ENCODE measurements at places on chromosomes 3 and 15. TPM values are rescaled to one million over a fixed set of nuclear protein-coding genes. Genes with fewer than 3 reads are reported as not detected.
A peak's percentile ranks its signal among the peaks of the same experiment; 100 is the strongest.

ZDHHC19 gene
- not detected for total RNA-seq

FRMD5 gene
- total RNA-seq: not detected

ZNF197 gene
- total RNA-seq: 14.3 TPM

LRTM1 gene
- not detected for total RNA-seq

KBTBD13 gene
- total RNA-seq: not detected

- DNase-seq: peak; percentile 64
These were observed 109.7 kb upstream of the GALNT15 start for GRCh38 chr3:16064642-16065414.

GRCh38 chr3:60364475-60364874, 886.8 kb downstream of the FHIT start:
- no peak for DNase-seq

DNA sequence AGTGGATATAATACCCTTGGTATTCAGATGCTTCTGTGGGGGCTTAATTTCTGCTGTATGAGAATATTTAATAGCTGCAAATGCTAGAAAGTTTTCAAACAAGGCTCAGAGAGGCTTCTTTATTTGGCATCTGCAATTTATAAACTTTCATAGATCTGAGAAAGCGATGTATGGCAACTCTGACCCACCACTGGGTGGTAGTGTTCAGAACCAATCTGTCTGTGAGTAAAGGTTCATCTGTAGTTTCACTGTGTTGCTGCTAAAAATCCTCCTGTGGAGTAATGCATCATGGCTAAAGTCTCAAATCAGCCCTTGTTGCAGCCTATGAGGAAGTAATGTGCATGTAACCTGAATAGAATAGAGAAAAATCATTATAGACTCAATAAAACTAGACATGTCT, 47.4 kb downstream of the CLSTN2 start:
- no peak for DNase-seq

DNA sequence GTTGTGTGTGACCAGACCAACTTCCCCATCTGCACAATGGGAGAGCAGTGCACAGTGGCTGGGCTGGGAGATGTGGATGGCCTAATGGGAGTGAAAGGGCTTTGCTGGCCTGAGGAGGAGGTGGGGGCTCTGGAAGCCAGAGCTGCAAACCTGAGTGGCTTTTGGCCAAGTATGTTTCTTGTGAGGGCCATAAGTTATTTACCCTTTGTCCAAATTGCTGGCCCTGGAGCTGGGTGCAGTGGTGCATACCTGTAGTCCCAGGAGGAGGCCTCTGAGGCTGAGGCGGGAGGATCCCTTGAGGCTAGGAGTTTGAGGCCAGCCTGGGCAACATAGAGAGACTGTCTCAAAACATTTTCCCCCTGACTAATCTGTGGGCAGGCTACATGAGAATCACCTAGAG, 129.1 kb downstream of the WNT7A start:
- DNase-seq: no peak

DNA sequence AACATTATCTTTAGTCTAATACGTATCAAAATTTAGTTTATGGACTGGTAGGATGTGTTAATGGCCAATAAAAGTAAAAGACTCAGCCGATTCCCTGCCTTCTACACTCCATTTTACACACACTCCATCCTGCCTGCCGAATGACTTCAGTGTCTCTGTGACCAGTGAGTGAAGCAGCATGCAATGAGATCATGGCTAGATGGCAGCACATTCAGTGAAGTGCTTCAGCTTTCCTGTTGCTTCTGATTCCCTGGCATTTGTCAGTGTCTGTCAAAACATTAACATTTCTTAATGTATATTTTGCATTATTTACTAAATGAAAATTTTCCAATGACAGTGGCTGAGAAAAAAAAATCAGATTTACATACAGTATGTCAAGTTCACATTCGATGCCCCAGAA, 412.0 kb downstream of the FHIT start:
- DNase-seq: peak; percentile 35

- no peak for DNase-seq
These were observed 173.6 kb downstream of the P3H2 start for GRCh38 chr3:189947068-189947467.

- no peak for DNase-seq
These were observed 34.6 kb upstream of the RHCG start for GRCh38 chr15:89530976-89531375.

GRCh38 chr3:54841471-54841870, 86.4 kb downstream of the LRTM1 start:
- DNase-seq: no peak

DNA sequence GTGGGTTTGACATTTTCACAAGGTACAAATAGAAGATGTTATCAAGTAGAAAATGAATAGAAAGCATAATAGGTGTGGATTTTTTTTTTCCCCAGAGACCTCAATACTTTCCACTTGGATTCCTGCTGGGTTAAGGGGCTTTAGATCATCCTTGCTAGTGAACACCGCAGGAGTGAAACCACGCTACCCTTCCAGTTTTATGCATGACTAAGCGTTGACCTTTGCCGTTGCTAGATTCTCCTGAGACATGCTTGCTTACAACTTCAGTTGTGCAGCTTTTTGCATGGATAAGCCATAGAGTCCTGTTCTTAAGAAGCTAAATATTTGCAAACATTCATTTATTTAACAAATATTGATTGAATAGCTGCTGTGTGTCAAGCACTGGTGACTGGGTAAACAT, 299.7 kb upstream of the LMCD1 start:
- DNase-seq: no peak

All from G401 (cell line).